ENCODE measurements at places on chromosomes 13 and 19.
A peak's percentile ranks its signal among the peaks of the same experiment; 100 is the strongest.

- no peak for DNase-seq
- H3K4me1 ChIP-seq = no peaks in the 10 kb centered on the region
- no peaks in the 10 kb centered on the region for H3K27me3 ChIP-seq
- no peak overlapping the region for H3K27ac ChIP-seq
- H3K4me3 ChIP-seq = no peak overlapping the region
- no peaks in the 10 kb centered on the region for H3K36me3 ChIP-seq
Observed at GRCh38 chr19:48665786-48666185, 7.0 kb downstream of the NTN5 start.

DNA sequence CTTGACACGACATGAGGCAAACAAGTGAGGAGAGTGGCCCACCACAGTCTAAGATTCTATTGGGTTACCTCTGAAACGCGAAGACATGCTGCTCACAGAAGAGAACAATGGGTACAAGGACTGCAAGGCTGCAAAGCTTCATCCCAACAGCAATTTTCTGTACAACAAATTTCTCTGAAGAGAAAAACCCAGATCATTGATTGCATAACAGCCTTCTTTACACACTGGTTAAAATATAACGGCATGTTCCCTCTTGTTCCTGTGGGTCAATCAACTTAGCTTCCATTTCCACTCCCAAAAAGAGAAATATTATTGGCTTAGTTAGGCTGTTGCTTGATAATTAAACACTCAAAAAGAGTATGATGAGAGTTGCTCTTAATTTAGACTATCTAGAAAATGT is at the start of gene CPB2:
Gene CPB2 (minus strand): TSS at position 166 of the 400 bp plus-strand sequence. CDS start 24 bp downstream, at position 142.
- no peaks in the 10 kb centered on the region for H3K27me3 ChIP-seq
- no peak within 1 kb of the TSS for H3K4me3 ChIP-seq
- no peaks in the 10 kb centered on the region for H3K4me1 ChIP-seq
- H3K27ac ChIP-seq = no peak within 1 kb of the TSS

- DNase-seq = no peak
- H3K4me3 ChIP-seq = no peak overlapping the region
- no peaks in the 10 kb centered on the region for H3K27me3 ChIP-seq
- H3K27ac ChIP-seq = no peak overlapping the region
- no peaks in the 10 kb centered on the region for H3K36me3 ChIP-seq
Observed at GRCh38 chr13:30181888-30182651, 125.3 kb downstream of the KATNAL1 start.

DNA sequence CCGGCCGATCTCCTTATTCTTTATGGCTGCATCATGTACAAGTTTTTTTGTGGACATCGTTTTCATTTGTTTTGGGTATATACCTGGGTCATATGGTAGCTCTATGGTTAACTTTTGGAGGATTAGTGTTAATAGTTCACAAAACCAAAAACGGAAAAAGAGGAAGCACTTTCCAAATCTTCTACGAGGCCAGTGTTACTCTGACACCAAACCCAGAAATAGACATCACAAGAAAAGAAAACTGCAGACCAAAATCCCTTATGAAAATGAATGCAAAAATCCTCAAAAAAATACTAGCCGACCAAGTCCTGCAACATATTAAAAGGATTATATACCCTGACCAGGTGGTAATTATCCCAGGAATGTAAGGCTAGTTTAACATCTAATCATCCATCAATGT is 29.8 kb downstream of the ADGRE2 start:
- H3K27me3 ChIP-seq = no peaks in the 10 kb centered on the region
- H3K4me3 ChIP-seq = no peak overlapping the region
- no peaks in the 10 kb centered on the region for H3K36me3 ChIP-seq
- H3K4me1 ChIP-seq = no peaks in the 10 kb centered on the region
- no peak overlapping the region for H3K27ac ChIP-seq
- DNase-seq = no peak

DNA sequence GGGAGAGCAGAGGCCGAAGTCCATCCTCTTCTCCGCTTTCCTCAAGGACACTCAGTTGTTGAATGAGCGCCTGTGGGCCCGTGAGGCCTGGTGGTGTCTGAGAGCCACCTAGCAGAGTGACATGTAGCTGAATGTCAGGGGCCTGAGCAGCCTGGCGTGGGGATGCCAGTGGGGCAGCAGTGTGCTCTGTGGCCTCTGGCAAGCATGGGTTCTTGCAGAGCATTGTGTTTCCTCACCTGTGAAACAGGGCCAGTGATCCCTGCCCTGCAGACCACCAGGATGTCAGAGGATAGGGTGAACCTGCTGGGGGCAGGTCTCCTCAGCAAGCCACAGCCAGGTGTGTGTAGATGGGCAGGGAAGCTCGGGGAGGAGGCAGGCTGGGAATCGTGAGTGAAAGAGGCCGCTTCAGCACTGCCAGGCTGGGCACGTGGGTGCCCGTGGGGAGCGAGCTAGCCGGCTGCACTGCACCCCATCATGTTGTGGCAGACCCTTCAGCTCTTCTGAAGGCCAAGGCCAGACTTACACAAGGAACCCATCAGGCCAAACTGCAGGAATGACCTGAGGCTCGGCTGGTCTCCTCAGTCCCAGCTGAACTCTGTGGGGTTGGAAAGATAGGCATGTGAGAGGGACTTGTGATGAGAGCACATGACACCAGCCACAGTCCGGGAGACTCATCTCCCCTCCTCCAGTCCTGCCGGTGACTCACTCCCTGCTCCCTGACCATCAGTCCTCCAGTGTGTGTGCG is 5.0 kb downstream of the PPP1R37 start:
- no peaks in the 10 kb centered on the region for H3K36me3 ChIP-seq
- H3K27ac ChIP-seq = peak overlapping the region; percentile 42
- no peak for DNase-seq
- no peak overlapping the region for H3K4me3 ChIP-seq
- no peaks in the 10 kb centered on the region for H3K27me3 ChIP-seq

DNA sequence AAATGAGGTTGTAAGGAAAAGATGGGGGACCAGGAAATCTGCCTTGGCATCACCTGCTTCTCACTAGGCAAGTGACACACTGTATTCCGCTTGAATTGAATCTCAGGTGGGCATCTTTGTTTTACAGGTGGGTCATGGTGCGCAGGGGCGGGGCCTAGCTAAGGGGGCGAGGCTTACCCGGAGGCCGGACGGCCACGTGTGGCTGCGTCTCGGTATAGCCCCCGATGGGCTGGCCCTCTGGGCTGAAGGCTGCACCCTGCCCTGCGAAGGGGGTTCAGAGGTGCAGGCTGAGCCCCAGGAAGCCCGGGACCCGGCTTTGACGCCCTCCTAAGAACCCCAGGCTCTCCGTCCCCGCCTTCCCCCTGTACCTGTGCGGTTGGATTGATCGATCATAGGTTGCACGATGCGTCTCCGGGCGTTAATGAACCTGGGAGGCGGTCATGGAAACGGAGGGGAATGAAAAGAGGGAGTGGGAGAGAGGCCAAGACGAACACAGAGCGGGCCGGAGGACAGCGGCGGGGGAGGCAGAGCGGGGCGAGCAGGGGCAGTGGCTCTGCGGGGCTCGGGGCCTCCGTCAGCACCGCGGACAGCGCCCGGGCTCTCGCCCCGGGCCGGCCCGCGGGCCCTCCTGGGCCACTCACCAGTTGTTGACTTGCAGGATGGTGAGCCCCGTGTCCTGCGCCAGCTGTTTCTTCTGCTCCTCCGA is 12.5 kb downstream of the MEIS3 start:
- no peaks in the 10 kb centered on the region for H3K4me1 ChIP-seq
- peaks cover 15% of the 10 kb centered on the region for H3K27me3 ChIP-seq
- no peaks in the 10 kb centered on the region for H3K36me3 ChIP-seq

DNA sequence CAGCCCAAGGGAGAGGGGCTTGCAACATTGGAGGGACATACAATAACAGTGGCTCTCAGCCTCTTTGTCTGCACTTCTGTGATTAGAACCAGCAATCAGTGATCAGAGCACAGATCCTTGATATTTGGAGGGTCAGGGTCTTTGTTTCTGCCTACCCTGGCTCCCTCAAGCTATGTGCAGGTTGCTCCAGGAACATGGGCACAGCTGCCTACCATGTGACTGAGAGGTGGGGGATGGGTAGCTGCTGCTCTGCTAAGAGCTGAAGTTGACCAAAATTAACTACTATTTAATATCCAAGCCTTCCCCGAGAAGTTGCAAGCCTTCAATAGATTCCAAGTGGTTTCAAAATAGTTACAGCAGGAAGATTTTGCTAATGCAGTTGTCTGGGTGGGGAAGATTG is 202.6 kb downstream of the ZIC5 start:
- H3K27me3 ChIP-seq = no peaks in the 10 kb centered on the region
- H3K36me3 ChIP-seq = no peaks in the 10 kb centered on the region
- H3K27ac ChIP-seq = no peak overlapping the region
- no peak overlapping the region for H3K4me3 ChIP-seq
- H3K4me1 ChIP-seq = no peaks in the 10 kb centered on the region

- peaks cover 5% of the 10 kb centered on the region for H3K27me3 ChIP-seq
- no peak overlapping the region for H3K27ac ChIP-seq
- no peak overlapping the region for H3K4me3 ChIP-seq
- H3K36me3 ChIP-seq = no peaks in the 10 kb centered on the region
Observed at GRCh38 chr19:39568604-39569003, 28.6 kb upstream of the EID2 start.

GRCh38 chr19:35115177-35115951 is at the start of gene FXYD3:
FXYD3 (plus strand) TSS chr19:35115823; CDS start chr19:35119377, 3,554 bp downstream.
- H3K4me3 ChIP-seq = peak within 1 kb of the TSS; percentile 40
- H3K27me3 ChIP-seq = no peaks in the 10 kb centered on the region
- H3K36me3 ChIP-seq = no peaks in the 10 kb centered on the region
- H3K4me1 ChIP-seq = no peaks in the 10 kb centered on the region

GRCh38 chr19:33419788-33420130 is 46.2 kb downstream of the CEBPG start:
- H3K4me3 ChIP-seq = no peak overlapping the region
- H3K4me1 ChIP-seq = no peaks in the 10 kb centered on the region
- no peaks in the 10 kb centered on the region for H3K36me3 ChIP-seq
- H3K27ac ChIP-seq = no peak overlapping the region
- DNase-seq = no peak

GRCh38 chr13:74062933-74063332 is 71.3 kb downstream of the KLF12 start:
- peak overlapping the region; percentile 40 for H3K4me3 ChIP-seq
- DNase-seq = peak; percentile 73
- peak overlapping the region; percentile 88 for H3K27ac ChIP-seq
- H3K27me3 ChIP-seq = no peaks in the 10 kb centered on the region

GRCh38 chr13:111925146-111925875 is 141.6 kb upstream of the SOX1 start:
- peaks cover 11% of the 10 kb centered on the region for H3K27me3 ChIP-seq
- H3K27ac ChIP-seq = no peak overlapping the region
- no peak for DNase-seq

DNA sequence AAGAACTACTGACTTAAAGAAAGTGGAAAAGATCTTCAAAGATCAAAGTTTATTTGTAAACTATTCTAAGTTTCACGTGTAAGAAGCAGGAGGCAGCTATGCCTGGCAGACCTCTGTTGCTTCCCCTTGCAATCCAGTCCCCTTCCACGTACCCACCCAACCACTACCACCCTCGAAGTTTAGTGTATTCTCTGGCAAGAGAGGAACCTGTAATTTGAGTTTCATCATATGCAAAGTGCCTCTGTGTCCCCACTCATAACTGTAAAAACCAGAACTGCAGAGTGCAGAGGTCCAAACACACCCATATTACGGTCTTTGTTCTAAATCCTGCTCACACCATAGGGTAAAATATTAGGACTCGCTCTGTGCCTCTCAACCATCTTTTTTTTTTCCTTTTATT is 75.8 kb upstream of the FRY start:
- H3K4me1 ChIP-seq = peaks cover 9% of the 10 kb centered on the region
- H3K4me3 ChIP-seq = no peak overlapping the region
- DNase-seq = no peak
- H3K36me3 ChIP-seq = no peaks in the 10 kb centered on the region
- no peak overlapping the region for H3K27ac ChIP-seq
- no peaks in the 10 kb centered on the region for H3K27me3 ChIP-seq

GRCh38 chr19:31527443-31527842 is 178.2 kb upstream of the TSHZ3 start:
- no peak overlapping the region for H3K4me3 ChIP-seq
- no peak for DNase-seq
- H3K36me3 ChIP-seq = no peaks in the 10 kb centered on the region
- no peaks in the 10 kb centered on the region for H3K27me3 ChIP-seq
- H3K27ac ChIP-seq = no peak overlapping the region

DNA sequence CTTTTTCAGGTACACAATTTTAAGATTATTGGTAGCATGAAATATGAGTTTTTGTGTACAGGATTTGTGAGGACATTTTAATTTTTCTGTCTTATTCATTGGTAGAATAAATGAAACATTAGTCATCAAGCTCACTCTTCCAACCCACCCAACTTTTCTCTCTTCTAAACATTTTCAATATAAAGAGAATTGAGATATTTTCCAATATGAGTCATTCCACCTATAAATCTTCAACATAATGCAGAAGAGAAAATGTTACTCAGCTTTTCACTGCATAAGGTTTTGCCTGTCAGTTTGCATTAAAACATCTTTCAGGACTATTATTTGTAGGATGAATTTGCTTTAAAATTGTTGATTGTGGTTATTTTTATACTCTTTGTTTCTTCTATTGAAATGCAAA is 330.7 kb downstream of the PCDH20 start:
- H3K27me3 ChIP-seq = no peaks in the 10 kb centered on the region
- DNase-seq = no peak
- no peak overlapping the region for H3K27ac ChIP-seq

DNA sequence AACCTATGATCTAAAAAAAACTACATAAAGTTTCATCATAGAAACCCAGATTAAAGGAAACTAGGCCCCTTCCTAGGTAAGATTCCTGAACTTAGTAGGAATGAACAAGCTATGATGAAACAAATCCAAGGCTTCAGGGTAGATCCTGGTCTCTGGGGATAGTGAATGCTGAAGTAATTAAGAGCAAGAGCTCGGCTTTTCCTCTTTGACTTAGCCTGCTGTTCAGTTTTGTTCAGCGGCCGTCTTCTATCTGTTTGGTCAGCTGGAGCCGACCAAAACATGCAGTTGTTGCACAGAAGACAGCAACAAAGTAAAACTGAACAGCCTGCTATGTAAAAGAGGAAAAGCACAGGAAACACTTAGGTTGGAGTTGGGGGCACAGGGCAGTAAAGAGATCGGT is 44.1 kb upstream of the RFXAP start:
- DNase-seq = no peak
- no peaks in the 10 kb centered on the region for H3K4me1 ChIP-seq
- no peaks in the 10 kb centered on the region for H3K36me3 ChIP-seq
- H3K27ac ChIP-seq = no peak overlapping the region

GRCh38 chr19:34961775-34962686 is 2.0 kb downstream of the ZNF792 start:
- DNase-seq = peak; percentile 45
- no peaks in the 10 kb centered on the region for H3K27me3 ChIP-seq
- H3K4me1 ChIP-seq = peaks cover 17% of the 10 kb centered on the region
- peak overlapping the region; percentile 96 for H3K4me3 ChIP-seq
